ENCODE measurements at places on chromosomes 12 and 14.

GRCh38 chr12:105740970-105741725 is 397.6 kb downstream of the NUAK1 start:
- no peak for DNase-seq

DNA sequence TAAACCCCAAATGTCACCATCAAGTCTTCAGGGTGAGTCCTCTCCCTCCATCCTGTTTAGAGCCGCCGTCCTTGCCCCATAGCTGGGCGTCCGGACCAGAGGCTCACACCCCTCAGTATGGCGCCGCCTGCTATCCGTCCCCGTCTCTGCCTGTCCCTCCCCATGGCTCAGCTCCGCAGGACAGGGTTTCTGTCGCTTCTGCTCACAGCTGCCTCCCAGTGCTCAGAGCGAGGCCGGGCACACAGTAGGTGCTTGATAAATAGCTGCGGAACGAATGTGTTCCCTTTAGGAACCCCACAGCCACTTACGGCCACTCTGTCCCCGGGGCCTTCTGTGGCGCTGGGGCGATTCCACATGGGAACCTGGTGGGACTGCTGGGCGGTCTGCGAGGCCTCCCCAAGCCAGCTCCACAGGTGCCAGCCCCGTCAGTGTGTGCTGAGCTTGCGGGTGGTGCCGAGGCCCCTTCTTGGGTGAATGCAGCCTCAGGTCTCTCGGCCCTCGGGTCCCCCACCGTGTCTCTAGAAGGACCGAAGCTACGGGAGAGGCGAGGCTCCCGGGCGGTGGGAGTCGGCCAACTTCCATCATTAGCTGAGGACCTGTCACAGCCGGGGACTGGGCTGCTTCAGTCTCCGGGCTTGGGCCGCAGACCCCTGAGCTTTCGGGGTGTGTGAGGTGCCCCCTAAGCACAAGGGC is 63.0 kb downstream of the NOC4L start:
- no peak for DNase-seq

- DNase-seq, result no peak
These were observed 128.4 kb upstream of the NCOR2 start for GRCh38 chr12:124695861-124696260.

- DNase-seq, result no peak
These were observed 267.8 kb downstream of the KTN1 start for GRCh38 chr14:55847766-55848165.

- DNase-seq, result no peak
These were observed 311.7 kb upstream of the E2F7 start for GRCh38 chr12:77377116-77377515.

DNA sequence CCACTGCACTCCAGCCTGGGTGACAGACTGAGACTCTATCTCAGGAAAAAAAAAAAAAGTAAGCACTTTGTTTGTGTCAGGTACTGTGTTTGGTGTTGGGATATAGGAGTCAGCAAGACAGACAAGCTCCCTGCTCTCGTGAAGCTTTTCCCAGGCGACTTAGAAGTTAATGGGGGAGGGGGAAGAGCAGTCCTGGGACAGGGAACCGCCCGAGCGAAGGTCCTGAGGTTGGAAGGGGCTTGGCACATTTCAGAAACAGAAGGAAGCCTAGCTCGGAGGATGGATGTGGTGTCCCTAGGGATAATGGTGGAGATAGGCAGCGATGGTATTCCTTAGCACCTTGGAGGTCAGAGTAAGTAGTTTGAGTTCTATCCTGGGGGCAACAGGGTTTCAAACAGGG is 8.5 kb upstream of the COX6A1 start:
- no peak for DNase-seq

DNA sequence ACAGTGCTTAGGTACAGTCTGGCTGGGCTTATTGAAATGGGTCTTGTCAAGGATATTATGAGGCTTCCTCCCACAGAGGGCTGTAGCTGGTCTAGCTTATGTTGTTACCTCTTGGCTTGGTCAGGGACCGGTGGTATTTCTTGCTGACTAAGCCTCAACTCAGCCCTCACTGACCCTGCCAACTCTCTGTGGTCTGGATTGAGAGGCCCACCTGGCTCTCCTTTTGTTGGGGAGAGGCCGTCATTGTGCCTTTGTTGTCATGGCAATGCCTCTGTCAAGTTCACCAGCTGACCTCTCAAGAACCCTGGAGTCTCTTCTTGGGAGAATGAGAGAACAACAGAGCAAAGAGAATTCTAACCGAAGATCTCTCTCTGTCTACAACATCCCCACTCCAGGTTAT is 245.6 kb upstream of the NPAS3 start:
- no peak for DNase-seq

- DNase-seq, result no peak
These were observed 587.5 kb downstream of the BCL11B start for GRCh38 chr14:98684468-98684867.

GRCh38 chr12:130714091-130714590 is 2.0 kb downstream of the RIMBP2 start:
- DNase-seq, result no peak

- no peak for DNase-seq
These were observed 89.1 kb downstream of the TTC7B start for GRCh38 chr14:90727082-90727481.

DNA sequence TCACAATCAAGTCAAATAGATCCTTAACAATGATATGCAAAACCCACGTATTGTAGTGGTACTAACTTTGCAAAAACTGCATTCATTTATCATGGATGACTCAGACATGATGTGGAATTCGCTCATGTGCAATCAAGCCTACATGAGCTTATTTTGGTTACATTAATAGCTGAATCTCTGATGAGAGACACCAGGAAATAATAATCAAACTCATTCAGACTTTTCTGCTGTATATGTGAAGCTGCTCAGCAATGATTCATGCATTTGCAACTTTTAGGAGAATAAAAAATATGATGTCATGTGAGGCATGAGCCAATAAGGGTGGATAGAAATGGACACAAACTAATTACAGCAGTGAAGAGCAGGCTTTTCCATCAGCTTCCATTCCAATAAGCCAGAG is 1075.8 kb upstream of the TMEM132C start:
- no peak for DNase-seq

GRCh38 chr14:70901269-70901668 is 6.0 kb upstream of the PCNX1 start:
- peak; percentile 81 for DNase-seq

DNA sequence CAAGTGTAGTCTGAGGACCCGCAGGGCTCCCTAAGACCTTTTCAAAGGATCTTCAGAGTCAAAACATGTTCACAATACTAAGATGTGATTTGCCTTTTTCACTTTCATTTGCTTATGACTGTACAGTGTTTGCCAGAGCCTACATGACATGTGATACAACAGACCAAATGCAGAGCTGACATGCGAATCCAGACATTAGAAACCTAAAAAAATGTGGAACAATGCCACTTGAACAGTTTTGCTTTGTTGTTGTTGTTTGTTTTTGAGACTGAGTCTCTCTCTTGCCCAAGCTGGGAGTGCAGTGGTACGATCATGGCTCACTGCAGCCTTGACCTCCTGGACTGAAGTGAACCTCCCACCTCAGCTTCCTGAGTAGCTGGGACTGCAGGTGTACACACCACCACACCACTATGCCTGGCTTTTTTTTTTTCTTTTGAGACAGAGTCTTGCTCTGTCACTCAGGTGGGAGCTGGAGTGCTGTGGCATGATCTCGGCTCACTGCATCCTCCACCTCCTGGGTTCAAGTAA is 5.3 kb upstream of the RAB35 start:
- DNase-seq, result no peak

Measured in HTR-8/SVneo (cell line).